T-helper 2 cell (primary cell): ENCODE measurements at places on chromosomes 6 and 20.

DNA sequence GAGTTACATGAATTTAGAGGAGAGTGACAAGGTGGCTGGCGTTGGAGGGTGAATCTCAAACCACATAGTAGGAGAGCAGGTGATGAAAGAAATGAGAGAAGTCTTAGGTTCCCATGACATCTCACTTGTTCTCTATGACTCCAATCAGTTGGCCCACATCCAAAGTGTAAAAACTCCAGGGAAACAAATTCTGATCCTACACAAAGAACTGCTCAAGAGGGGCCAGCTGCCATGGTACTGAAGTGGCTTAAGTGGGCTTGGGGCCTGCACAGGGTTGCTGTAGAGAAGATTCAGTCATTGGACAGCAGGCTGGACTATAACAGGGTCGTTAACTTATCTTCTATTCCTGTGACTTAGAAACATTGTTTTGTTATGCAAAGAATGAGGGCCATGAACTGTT lies 7.6 kb upstream of the ADGRF4 start:
- no peak for DNase-seq

DNA sequence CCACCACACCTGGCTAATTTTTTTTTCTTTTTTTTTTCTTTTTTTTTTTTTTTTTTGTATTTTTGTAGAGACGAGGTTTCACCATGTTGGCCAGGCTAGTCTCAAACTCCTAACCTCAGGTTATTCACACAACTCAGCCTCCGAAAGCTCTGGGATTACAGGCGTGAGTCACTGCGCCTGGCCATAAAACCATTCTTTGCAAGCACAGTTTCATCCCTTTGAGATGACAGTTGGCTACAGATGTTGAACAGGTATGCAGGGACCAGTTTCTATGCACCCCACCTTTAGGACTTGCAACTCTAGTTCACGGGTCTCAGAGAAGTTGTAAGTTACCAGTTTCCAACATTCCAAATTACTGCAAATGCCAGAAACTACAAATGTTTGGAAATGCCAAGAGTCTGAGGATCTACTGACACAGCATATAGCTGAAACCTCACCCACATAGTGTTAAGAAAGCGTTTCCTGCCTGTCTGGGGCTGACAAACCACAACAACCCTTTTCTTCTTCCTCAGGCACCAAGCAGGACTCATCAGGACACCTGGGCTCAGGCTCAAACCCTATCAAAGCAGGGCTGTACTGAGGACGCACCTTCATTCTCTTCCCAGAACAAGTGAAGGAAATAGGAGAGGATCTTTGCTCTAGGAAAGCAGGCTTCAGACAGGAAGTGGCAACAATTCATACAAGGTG lies 22.9 kb downstream of the ARHGAP18 start:
- DNase-seq = peak; percentile 17

DNA sequence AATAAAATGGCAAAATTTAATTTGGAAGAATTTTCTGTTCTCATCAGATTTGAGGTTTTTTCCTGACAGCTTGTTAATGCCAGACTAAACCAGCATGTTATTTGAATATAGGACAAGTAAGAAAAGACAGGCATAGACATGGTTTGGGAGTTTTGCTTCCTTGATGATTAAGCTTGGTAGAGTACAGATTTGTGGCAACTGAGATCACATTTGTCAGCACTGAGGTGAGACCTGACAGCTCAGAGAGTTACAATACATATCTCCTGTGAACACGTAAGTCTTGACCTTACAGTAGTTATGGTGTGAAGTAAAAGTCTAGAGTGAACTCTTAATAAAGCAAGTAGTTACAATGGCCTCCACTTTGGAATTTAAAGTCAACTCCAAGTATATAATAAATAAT lies 34.5 kb downstream of the CENPW start:
- DNase-seq = no peak

- DNase-seq = no peak
Measured at GRCh38 chr6:114049367-114049966, 78.5 kb upstream of the HDAC2 start.

GRCh38 chr20:47475419-47476044 lies 26.2 kb upstream of the NCOA3 start:
- DNase-seq = no peak

DNA sequence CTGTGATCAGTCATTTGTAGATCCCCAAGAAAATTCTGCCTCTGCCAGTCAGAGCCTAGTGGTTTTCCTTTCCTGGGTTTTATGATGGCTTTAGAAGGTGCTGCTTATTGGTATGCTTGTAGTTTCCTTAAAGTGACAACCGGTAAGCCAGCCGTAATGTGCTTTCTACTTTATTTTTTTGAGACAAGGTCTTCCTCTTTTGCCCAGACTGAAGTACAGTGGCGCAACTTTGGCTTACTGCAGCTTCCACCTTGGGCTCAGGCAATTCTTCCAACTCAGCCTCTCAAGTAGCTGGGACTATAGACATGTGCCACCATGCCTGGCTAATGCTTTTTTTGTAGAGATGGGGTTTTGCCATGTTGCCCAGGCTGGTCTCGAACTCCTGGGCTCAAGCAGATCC lies 23.5 kb downstream of the MCM8 start:
- DNase-seq = no peak

- no peak for DNase-seq
Measured at GRCh38 chr6:167030222-167031072, 31.2 kb downstream of the CEP43 start.

DNA sequence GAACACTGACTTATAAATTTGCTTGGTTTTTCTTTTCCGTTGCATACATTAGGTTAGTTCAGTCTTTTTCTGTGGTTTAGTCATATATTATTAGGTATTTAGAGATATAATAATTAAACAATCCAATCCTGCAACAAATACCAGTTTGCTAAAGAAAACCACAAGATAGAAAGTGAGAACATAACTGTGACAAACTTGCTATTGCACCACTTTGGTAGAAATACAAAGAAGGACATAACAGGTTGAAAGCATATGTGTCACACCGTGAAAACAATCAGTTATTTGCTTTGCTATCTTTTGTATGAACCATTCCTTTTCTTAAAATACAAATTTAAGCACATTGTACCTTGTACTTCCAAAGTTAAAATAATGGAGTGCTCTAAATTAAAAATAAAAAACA lies 42.0 kb upstream of the KCNQ5 start:
- DNase-seq = no peak

DNA sequence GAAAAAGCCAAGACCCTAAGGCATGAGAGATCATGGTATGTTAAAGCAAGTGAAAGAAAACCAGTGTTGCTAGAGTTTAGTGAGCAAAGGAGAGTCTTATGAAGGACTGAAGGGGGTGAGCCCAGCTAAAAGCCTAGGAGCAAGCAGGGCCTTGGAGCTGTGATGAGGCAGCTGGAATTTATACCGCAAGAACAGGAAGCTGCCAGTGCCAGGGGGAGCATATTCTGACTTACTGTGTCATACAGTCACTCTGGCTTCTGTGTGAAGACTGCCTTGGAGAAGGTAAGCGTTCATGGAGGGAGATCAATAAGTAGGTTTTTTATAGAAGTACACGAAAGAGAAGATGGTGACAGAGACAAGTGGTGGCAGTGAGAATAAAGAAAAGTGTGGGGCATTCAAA lies 308.9 kb upstream of the THEMIS start:
- DNase-seq = no peak

DNA sequence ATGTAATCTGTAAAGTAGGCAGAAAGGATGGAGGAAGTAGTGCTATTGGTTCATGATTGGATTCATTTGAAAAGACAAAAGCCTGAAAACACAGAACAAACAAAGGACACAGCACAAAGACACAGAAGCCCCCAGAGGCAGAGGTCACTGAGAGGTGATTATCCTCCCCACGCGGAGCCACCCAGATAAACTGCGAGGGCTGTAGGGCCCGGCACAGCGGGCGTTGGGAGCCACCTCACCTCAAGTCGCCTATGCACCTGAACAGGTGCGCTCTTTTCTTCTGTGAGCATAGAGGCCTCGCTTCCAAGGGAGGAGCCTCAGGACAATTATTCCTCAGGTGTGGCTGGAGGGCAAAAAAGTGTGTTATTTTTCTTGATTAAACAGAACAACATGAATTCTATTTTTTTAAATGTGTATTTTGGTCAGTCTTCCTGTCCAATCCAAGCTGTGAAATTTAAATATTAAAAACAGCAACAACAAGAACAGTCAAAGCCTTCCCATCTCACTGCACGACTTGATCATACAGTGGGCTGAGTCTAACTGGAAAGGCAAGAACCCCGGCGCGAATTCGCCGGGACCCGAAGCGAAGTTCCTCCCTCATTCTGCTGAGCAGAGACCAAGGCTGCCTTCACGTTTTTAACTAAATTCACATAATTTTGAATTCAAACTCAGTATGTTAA lies 205.3 kb downstream of the THBS2 start:
- DNase-seq = no peak

DNA sequence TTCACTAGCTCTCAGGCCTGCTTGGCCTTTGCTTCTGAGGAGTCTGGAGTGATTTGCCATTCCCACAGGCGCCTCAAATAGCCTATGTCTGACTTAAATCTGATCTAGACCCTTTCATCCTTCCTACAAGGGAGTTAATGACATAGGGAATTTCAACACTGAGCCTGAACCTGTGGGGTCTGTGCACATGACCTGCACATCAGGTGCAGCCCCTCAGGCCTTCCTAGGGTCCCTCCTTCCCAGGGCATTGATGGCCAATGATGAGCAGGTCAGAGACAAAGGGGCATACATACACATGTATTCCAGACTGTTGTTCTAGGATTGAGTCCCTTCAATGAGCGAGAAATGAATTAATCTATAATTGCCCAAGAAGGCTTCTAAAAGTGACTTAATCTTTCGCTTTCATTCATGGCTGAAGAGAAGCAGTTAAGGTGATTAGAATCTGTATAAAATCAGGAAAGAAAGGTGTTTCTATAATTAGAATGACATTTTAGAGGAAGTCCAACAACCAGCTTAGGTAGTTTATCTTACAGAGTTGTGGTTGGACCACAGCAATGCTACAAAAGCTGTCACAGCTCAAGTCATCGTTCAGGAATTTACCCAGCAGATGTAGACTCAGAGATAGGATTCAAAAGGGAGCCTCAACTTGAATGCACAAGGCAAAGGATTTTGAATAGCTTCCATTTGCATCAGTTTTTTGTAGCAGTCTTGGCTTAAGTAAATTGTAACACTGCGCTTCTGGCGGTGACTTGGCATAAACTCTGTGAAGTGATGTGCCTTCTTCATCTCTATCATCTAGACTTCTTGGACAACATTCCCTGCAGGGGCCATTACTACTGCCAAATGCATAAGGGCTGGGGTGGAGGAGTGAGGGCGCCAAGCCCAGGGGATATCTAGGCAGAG lies 27.0 kb upstream of the TBC1D7 start:
- DNase-seq = no peak

- DNase-seq = no peak
Measured at GRCh38 chr20:47770935-47771334, 14.3 kb downstream of the SULF2 start.

GRCh38 chr20:9789131-9789530 lies 49.7 kb downstream of the PAK5 start:
- DNase-seq = no peak

DNA sequence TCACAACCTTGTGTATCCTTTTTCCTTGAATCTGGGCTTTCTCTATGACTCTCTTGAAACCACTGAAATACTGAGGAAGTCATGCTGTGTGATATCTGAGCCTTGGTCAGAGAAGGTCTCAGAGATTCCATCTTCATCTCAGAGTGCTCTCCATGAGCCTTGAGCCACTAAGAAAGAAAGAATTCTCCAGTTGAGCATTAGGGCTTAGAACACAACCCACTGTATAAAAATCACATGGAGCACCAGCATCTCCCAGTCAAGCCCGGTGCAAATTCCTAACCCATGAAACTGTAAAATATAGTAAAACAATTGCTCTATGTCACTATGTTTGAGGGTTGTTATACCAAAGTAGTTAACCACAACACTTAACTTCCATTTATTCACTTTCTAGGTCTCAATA lies 181.4 kb downstream of the MOXD1 start:
- DNase-seq = no peak

- no peak for DNase-seq
Measured at GRCh38 chr20:540391-541201, 3.0 kb downstream of the CSNK2A1 start.

- DNase-seq = no peak
Measured at GRCh38 chr6:144644776-144645175, 359.6 kb downstream of the UTRN start.

- DNase-seq = no peak
Measured at GRCh38 chr6:3443221-3443515, 13.7 kb downstream of the SLC22A23 start.
